ENCODE measurements at places on chromosomes 3 and 15.

GRCh38 chr15:90231028-90232017, 2.4 kb downstream of the CIB1 start:
- no peak for DNase-seq

DNA sequence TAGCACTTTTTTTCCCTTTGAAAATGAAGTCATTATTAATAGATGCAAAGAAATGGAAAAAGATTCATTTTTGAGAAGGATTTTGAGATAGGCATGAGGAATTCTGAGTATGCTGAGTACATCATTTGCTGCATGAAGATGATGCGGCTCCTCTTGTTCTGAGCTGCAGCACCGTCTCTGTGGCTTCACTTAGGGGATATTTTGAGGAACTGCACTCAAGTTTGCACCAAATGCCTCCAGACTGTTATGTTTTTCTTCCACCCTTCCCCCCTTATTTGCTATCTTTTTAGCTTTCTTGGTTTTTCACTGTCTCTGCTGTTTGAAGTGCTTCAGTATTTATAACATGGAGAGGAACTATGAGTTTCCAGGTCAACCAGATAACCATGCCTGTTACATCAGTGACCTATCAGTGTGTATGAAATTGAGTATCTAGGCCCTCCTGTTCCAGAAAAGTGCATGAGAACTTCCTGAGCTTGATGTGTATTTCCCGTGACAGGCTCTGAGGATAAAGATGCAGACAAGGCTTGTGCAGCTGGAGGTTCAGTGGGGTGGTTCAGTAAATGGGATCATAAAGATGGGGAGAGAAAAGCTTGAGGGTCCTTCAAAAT, 128.7 kb downstream of the PDCD6IP start:
- no peak for DNase-seq

- no peak for DNase-seq
Observed at GRCh38 chr3:136957751-136958288, at the start of gene IL20RB. Gene IL20RB, plus strand, starts transcription at chr3:136957983. Its CDS starts 131 bp downstream, at chr3:136958114.

DNA sequence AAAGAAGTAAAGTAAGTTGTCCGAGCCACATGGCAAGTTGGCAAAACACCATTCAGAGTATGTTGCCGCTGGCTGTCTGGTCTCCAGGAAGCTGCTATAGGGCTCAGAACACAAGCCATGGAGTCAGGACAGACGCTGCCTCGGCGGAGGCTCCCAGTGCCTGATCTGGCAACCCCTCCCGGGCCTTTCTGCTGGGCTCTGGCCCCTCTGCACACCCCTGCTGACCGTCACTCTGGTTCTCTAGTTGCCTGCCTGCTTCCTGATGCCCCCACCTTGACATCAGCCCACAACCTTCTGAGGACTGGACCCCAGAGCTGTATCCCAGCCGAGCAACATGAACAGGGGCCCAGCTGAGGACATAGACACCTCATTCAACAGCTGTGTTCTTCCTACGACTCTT, 39.1 kb downstream of the MGLL start:
- DNase-seq = no peak

DNA sequence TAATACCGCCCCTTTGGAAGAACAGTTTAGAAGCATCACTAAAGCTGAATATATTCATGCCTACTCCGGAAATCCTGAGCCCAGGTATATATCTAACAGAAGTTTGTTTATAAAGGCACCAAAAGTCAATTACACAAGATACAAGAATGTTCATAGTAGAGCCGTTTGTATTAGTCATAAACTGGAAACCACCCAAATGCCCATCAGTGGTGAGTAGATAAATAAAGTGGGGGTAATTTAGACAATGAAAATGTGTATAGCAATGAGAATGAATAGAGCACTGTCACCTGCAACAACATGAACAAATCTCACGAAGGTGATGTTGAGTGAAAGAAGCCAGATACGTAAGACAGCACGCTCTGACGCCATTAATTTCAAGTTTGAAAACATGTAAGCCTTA, 68.3 kb upstream of the GLCE start:
- DNase-seq = no peak

GRCh38 chr3:20246662-20247061, 60.7 kb upstream of the SGO1 start:
- DNase-seq = no peak

- no peak for DNase-seq
Observed at GRCh38 chr3:101963902-101964362, 114.6 kb downstream of the NFKBIZ start.

- no peak for DNase-seq
Observed at GRCh38 chr3:15630646-15631350, 29.3 kb downstream of the BTD start.

DNA sequence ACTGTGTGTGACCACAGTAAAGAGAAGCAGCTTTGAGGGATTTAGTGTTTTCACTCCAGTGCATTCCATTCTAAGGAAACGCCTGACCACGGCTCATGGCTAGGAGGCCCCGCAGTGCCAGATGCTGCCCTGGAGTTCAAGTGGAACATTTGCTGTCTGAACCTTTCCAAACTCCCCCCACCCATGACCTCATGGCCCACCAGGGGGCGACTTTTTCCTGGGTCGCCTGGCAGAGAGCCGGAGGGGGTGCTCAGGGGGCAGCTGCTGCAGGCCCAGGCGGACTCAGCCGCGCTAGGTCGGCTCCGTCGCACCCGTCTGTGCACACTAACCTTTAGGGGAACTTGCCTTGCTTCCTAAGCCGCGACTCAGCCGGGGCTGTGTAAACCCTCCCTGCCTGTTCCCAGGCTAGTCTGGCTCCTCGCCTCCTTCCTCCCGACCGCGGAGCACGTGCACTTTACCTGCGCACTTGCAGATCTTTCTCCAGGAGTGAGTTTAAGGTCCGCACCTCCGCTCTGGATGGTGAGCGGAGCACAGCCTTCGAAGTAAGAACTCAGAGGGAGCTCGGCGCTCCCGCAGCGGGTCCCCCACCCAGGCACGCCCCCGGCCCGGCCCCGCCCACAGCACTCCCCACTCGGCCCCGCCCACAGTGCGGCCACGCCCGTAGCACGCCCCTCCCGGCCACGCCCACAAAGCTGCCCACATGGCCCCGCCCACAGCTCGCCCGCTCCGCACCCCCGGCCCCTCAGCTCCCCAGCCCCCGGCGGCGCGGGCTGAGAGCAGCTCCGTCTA, at the start of gene OCA2:
Gene OCA2, minus strand, starts transcription at position 550 of the 789 bp plus-strand sequence. CDS start 17,441 bp downstream, outside the sequence.
- peak; percentile 68 for DNase-seq

GRCh38 chr3:192373032-192373431, 354.3 kb downstream of the FGF12 start:
- no peak for DNase-seq
